ENCODE measurements at places on chromosomes 1 and 21.

- no peak for DNase-seq
Measured at GRCh38 chr1:29801003-29801402, 564.7 kb downstream of the PTPRU start.

- no peak for DNase-seq
Measured at GRCh38 chr1:175072099-175072951, 4.7 kb downstream of the TNN start.

GRCh38 chr1:1101503-1101902 is 14.4 kb downstream of the C1orf159 start:
- no peak for DNase-seq

DNA sequence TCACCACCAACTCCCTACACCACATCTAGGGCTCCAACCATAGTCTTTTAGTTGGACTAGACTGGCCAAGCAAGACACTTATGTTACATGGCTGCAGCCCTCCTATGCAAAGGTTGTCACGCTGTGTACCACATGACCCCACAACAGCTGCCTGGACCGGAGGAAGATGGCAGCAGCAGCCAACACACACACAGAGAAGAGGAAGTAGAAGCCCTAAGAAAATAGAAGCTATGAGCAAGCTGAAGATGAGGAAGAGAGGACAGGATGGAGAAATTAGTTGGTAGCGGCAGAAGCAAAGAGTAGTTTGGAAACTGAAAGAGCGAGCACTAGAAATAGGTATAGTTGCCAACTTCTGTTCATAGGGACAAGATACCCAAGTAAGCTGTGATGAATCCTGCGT is 60.8 kb upstream of the RALGPS2 start:
- DNase-seq = peak; percentile 72

DNA sequence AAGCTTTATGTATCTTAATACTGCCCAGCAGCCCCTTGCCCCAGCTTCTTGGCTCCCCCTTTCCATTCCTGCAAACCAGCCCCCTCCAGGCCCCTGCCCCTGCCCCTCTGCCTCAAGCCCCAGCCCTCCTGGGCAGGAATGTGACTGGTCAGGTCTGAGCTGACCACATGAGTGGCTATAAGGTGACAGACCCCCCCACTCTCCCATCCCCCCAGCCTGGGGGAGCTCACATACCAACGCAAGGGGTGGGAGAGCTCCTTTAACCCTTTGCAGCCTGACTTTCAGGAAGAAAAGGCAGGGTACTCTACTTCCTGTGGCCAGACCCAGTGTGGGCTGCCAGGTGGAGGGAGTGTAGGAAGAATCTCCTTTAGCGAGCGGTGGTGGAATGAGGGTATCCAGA is 33.2 kb downstream of the AHDC1 start:
- no peak for DNase-seq

- no peak for DNase-seq
Measured at GRCh38 chr21:42418886-42419285, 15.2 kb downstream of the UBASH3A start.

DNA sequence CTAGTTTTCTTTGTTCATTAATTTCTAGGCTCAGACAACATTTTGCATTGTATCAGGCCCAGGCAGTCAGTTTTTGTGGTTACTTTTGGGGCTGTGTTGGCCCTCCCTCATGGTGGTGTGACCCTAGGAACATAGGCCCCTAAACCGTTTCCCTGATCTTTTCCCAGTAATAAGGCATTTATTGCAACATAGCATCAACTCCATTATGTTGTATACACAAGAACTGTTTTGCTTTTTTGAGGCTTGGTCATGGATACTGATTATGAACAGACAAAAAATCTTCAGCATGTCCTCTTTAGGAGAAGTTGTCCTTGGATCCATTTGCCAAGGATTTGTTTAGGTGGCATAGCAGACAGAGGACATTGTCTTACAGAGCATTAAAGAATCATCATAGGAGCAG is 10.3 kb downstream of the B3GALT2 start:
- DNase-seq = no peak

GRCh38 chr1:207605444-207606361 is 39.2 kb upstream of the CR1L start:
- no peak for DNase-seq

DNA sequence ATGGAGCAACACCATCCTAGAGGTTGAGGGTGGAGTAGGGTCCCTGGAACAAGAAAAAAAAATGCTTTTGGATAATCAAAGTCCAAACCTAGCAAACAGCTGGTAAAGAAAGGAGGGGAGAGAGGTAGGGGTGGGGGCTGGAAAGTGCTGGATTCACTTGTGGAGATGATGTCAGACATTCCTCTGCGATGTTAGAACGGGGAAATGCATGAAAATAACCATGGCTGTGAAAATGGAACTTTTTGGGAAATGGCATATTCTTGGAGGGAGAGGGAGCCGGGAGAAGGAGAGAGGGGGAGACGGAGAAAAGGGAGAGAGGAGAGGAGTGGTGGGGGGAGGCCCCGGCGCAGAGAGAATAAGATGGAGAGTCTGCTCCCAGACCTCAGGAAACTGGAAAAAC is 53.6 kb downstream of the OLFML2B start:
- DNase-seq = no peak

Data from germinal center (tissue), 1 donor.